Stimulated activated CD4-positive, alpha-beta T cell treated with anti-CD3 and anti-CD28 coated beads, TNF-alpha, amount 100 ng/mL, for 24 hours (primary cell): ENCODE measurements at places on chromosomes 12 and 14.

DNA sequence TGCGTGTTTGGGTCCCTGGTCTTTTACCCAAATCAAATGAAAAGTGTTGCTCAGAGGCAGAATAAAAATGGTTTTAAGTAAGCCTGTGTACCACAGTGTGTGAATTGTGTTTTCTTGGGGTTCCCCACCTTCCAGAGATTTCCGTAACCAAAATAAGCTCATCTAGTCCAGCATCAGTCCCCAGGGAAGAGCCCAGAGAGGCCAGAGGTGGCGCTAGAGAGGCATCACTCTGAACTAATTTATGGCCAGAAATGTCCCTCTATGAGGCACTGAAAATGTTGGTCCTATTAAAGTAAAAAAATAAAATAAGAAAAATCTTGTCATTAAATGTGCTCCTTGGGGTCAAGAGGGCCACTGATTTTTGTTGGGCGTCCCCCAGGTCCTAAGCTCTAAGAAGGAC, 24.9 kb upstream of the PRKAB1 start:
- no peak for DNase-seq

GRCh38 chr14:23381871-23382270, 5.0 kb downstream of the CMTM5 start:
- no peak for DNase-seq

- no peak for DNase-seq
Measured at GRCh38 chr12:115922952-115923564, 354.4 kb downstream of the MED13L start.

DNA sequence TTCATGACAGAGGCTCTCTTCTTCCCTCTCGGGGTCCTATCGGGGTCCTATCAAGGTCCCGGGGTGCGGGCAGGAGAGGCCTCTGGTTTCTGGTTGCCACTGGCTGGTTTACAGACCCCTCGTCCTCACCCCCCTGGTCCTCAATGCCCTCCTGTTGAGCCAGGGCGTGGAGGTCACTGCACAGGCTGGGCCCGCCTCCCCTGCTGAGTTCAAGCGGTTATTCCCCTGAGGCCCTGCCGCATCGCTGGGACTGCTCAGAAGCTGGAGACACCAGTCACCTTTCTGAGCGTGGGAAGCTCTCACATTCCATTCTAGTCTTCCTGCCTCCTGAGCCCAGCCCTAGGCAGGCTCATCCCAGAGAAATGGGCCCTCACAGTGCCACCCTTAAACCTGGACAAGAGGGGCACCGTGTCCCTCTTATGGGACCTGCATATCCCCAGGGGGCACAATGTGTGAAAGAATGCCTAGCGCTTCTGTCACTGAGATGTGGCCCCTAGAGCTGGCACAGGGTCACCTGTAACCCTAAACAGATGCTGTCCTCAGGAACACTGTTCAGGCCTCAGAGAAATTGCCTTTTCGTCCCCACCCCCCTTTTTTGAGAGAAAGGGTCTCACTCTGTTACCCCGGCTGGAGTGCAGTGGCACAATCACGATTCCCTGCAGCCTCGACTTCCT, 177.7 kb upstream of the RGS6 start:
- no peak for DNase-seq

- no peak for DNase-seq
Measured at GRCh38 chr12:128914908-128915563, 61.8 kb downstream of the GLT1D1 start.

DNA sequence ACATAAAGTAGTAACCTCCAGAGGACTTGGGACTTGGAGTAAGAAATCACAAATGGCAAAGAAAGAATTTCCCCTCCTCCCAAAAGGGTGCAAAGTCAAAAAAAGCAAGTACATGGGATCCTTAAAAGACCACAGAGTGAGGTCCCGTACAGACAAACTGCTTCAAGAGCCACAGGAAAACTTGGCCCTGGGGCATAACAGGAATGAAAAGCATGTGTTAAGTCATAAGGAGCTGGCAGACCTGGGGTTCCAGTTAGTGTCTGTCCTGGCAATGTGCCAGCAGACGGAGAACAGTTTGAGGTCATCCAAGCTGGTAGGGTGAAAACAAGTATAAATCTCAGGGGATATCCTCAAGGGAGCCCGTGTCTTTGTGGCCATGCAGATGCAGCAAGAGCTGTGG, 73.2 kb downstream of the HSD17B6 start:
- no peak for DNase-seq

DNA sequence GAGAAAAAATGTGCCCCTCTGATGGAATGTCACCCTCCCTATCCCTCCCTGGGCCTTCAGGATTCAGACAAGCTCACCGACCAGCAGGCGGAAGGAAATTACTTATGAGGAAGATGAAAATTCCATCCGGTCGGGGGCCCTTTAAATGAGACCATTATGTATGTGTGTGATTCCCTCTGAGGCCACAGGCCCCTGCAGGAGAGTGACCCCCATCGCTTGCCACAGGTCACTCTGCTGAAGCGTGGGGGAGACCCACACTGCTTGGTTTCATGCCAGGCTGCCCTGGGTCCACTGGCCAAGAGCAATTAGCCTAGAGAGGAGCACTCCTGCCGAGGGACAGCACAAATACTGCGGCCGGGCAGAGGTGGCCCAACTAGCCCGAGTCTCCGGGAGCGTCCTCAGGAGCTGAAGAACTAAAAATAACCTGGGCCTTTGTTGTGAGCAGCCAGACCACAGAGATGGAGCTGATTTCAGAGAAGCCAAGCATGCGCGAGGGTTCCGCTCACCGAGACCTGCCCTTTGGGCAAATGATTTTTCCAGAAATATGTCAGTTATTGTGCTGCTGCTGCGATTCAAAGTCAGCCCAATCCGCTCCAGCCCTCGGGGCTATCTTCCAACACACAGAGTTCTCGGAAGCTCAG, 276.4 kb downstream of the DPF3 start:
- DNase-seq, result no peak

DNA sequence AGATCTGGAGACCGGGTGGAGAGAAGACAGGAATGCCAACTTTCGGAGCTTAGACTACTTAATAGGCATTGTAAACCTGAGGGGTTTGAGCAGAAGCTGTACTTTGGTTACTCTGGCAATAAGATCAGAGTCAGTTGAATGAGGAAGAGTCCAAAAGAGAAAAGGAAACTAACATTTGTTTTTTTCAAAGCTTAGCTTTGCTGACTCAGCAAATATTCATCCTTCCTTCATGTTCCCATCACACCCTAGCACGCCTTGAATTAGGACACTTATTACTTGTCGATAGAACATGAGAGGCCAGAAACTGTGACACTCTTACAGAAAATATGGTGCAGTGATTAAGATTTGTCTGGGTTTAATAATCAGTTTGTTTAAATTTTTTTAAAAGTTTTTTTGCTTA, 266.9 kb upstream of the ATP2B1 start:
- no peak for DNase-seq

- DNase-seq, result no peak
Measured at GRCh38 chr12:47314996-47315395, 235.2 kb upstream of the AMIGO2 start.

DNA sequence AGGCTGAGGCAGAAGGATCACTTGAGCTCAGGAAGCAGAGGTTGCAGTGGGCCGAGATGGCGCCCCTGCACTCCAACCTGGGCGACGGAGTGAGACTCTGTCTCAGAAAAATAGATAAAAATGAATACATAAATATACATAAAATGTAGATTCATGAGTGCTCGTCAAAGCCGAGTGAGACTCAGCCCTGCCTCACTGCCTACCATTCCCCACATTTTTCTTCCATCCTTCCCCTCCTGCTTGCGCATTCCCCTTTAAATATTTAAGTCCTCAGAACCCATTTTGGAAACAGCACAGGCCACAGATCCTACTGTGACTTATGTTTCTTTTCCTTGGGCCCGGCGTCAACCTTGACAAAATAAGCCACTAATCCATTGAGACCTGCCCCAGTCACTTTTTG, 31.9 kb upstream of the AACS start:
- DNase-seq, result no peak

DNA sequence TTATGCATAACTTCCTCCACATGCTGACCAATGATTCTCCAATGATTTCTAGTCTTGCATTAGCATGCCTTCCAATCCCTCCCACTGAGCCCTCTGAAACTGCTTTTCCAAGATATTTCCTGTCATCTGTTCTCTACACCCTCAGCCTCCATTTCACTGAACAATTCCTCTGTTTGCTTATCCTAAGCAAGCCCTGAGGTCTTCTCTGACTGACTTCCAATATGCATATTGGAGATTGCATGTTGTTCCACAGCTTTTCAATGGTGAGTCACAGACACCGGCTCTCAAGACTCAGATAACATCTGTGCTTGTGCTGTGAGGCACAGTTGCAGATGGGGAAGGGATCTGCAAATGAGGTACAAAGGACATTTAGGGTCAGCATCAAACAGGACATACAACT, 141.0 kb downstream of the SLC16A7 start:
- DNase-seq, result no peak

DNA sequence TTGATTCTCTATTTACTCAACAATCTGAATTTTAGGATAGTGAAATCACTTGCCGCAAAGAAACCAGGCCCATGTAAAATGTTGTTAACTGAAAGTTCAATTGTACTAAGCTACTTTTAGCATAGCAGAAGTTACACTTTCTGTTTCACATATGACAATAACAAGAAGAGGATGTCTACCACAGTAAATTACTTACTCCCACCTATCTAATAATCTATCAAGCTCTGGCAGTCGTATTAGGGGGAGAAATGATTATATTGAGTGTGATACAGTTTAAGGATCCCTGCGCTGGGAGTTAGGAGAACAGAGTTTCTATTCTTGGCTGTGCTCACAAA, 66.5 kb upstream of the CAND1 start:
- no peak for DNase-seq

DNA sequence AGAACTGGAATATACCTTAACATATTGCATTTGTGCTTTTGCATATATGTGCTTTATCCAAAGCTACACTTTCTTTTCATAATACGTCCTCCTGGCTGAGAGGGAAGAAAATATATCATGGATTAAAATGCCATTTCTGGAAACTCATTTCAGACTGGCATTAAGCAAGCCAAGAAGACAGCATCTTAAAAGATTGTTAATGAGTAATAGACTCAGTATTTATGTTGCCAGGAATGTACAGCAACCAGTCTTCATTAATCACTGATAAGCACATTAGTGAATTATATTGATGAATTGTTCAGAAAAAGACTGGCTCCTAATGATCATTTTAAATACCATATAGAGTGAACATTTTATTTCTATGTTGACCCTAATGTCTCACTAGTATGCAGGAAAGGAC, 134.9 kb upstream of the IFNG-AS1 start:
- no peak for DNase-seq

- no peak for DNase-seq
Measured at GRCh38 chr12:1080520-1081223, 89.6 kb downstream of the ERC1 start.

DNA sequence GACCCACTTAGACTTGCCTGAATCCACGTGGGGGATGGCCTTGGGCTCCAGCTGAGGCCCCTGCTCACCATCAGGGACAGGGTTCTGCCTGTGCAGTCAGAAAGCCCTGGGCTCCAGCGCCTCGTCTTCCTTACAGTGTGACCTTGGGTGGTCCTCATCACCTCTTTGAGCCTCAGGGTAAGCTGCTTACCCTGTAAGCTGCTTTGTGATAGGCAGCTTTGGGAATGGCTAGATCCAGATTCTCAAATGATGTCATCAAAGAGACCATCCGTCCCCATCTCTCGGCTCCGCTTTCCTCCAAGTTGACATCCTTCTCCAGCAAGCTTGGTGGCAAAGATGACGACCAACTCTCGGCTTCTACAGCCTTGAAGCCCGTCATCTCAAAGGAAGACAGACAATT, 127.0 kb downstream of the ADCK1 start:
- DNase-seq, result no peak

DNA sequence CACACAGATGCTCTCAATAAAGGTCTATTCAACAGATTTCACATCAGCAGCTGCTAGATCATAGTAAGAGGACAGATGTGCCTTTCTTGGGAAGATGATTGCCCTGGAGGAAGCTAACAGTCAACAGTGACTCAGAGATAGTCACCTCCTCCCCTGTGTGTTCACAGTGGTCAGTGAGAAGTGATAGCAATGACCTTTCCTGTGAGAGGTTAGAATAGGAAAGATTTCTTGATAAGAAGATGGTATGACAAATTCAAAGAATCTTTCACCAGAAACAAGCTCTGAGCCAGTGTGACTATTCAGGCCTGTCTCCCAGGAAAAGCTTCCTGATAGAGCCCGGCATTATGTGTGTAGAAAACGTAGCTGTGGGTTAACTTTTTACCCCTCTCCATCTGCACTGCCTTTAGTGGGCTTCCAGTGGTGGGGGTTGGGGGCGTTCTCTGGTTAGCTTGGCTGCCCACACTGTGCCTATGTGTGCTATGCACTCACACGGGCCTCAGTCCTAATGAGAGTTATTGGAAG, 66.4 kb upstream of the ARHGAP5 start:
- DNase-seq, result no peak

DNA sequence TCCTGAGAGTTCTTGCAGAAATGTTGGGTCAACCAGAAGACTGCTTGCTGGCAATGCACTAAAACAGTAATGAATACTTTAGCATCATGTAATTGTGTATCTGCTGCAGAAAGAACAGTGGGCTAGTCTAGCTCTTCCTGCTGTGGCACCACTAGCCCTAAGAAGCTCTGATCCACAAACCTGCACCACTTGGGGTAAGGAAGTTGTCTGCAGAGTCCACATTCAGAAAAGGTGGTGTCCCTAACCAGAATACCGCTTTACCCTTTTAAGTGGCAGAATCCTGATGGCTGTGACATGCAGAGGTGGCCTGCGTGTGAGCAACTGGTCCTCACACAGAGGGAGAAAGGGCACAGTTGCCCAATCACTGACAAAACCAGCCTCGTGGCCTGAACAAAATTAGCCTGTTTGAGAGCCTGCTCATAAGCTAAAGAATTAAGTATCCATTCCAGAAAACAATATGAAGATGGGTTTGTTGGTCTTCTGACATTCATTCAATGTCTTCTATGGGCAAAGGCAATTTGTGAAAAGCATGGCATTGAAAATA, 165.8 kb downstream of the PPM1H start:
- DNase-seq, result no peak

DNA sequence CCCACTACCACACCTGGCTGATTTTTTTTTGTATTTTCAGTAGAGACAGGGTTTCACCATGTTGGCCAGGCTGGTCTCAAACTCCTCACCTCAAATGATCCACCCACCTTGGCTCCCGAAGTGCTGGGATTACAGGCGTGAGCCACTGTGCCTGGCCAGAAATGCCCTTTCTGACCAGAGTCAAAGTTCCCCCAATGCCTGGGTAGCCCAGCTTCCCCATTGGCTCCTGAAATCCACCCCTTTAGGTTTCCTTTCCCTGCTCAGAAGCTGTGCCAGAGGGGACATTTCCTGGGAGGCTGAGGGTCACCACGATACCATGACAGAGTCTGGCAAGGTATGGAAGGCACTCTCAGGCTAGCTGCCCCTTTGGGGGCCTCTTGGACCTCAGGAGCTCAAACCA, 3.5 kb downstream of the GSTZ1 start:
- no peak for DNase-seq

GRCh38 chr12:95474660-95474958, 657 bp downstream of the METAP2 start:
- DNase-seq, result no peak

- DNase-seq, result no peak
Measured at GRCh38 chr12:108561852-108562347, 496 bp upstream of the ISCU start.

- DNase-seq, result no peak
Measured at GRCh38 chr12:3656946-3657622, 95.8 kb downstream of the CRACR2A start.

GRCh38 chr14:44639781-44640385, 132.8 kb upstream of the FSCB start:
- no peak for DNase-seq

- no peak for DNase-seq
Measured at GRCh38 chr12:116366456-116366776, 88.9 kb upstream of the MED13L start.

- DNase-seq, result no peak
Measured at GRCh38 chr12:94458877-94459727, 565 bp downstream of the CEP83 start.

GRCh38 chr12:53551889-53552291, 44.6 kb upstream of the NPFF start:
- DNase-seq, result no peak
